Caudate nucleus (tissue), 63 donors: ENCODE measurements at places on chromosomes 6 and 20.

- no peak for DNase-seq
Observed at GRCh38 chr6:75374961-75375400, 90.4 kb upstream of the TMEM30A start.

- DNase-seq, result no peak
Observed at GRCh38 chr20:20160520-20160919, 108.2 kb downstream of the CFAP61 start.

- DNase-seq, result no peak
Observed at GRCh38 chr20:42496595-42496994, 693.1 kb downstream of the PTPRT start.

GRCh38 chr6:160222491-160222890 is 36.1 kb downstream of the SLC22A2 start:
- no peak for DNase-seq

DNA sequence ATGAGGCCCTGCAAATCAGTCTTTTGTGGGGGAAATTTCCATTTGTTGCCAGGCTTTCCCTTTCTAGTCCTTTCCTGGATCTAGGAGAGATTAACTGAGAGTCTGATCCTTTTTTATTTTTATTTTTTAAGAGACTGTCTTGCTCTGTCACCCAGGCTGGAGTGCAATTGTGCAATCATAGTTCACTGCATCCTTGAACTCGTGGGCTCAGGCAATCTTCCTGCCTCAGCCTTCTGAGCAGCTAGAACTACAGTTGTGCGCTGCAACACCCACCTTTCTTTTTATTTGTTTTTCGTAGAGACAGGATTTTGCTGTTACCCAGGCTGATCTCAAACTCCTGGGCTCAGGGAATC is 22.9 kb downstream of the OR2B2 start:
- no peak for DNase-seq

- DNase-seq, result no peak
Observed at GRCh38 chr20:16821211-16822089, 73.3 kb downstream of the OTOR start.

GRCh38 chr20:19864130-19864529 is 106.1 kb downstream of the RIN2 start:
- no peak for DNase-seq

GRCh38 chr6:82712826-82713225 is 349.2 kb downstream of the TPBG start:
- DNase-seq, result no peak

DNA sequence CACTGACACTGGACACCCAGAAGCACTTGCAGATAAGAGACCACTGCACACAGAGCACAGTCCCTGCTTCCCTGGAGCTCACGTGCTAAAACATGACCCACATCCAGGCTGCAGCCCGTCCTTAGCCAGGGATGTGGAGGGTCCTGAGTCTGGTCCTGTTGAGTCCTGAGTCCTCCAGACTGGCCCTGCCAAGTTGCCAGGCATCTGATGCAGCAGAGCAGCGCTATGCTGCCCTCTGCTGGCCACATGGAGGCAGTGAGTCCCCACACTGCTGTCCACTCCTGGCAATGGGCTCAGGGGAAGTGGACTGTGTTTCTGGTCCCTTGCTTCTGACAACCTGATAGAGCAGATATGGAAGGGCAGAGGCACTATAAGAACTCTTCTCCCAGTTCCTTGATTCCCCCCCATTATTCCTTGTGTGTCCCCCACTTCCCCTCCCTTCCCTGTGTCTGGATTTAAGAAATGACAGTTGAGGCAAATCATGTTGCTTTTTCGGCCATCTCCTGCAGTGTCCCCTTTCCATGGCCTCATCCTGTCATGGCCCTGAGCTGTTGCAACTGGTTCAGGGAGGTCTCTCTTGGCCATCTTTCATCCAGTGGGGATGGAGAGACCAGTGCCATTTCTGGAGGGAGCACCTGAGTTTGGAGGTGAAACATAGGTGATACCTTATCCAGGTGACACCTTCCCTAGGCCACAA is 86.0 kb downstream of the DHX35 start:
- DNase-seq, result peak; percentile 53

GRCh38 chr6:132357120-132357519 is 44.2 kb downstream of the MOXD1 start:
- no peak for DNase-seq

GRCh38 chr20:49539481-49540231 is 28.3 kb downstream of the PTGIS start:
- DNase-seq, result no peak

GRCh38 chr6:75460681-75461080 is 32.9 kb downstream of the FILIP1 start:
- DNase-seq, result no peak

DNA sequence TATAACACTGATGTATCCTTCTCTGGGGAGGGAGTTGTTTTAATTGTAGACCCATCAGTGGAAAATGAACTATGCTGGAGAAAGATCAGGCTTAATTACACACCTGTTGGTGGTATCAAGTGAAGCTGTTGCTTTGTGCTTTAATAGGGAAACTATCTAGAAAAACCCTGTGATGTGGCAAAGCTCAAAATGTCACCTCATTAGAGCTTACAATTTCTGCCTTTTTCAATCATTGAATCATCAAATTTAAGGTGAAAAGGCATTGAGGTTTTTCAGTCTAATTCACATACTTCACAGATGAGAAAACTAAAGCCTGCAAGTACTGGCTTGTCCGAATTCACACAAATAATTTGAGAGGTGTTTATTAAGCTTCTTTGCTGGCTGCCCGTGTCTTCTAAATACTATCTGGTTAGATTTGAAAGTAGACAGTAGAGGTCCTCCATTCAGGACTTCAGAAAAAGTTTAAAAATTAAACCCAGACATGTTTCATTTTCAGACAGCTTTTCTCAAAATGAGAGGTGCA is 143.3 kb upstream of the MAP3K7 start:
- DNase-seq, result no peak

- DNase-seq, result no peak
Observed at GRCh38 chr6:4020822-4021132, 58.2 kb downstream of the FAM217A start.

GRCh38 chr6:37081042-37081607 is 75.7 kb downstream of the FGD2 start:
- no peak for DNase-seq

- DNase-seq, result no peak
Observed at GRCh38 chr6:86017236-86017635, 374.6 kb upstream of the SYNCRIP start.

DNA sequence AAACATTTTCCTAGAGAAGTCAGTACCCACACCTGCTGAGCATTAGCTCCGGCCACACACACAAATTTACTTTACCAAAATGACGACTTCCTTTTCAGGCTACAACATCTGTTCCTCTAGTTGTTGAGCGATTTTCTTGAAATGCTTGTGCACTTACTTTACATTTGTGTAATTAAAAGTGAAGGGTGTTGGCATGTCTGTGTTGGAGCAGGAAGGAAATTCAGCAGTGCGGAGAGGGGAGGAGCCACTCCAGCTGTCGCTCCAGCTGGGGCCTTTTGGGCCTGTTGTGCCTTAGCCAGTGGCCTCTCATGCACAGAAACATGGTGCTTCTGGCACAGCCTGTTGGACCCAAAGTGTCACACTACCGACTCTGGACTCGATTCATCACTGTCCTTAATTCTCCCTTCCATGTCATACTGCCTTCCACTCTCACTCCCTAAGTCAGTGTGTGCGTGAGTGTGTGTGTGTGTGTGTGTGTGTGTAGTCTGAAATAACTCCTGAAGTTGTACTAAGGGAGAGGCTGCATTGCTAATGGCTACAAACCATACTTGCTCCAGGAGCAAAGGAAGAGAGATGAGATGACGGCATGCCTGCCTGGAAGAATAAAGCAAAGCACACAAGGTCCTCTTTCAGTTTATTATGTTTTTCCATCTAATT is 191.8 kb upstream of the ARG1 start:
- no peak for DNase-seq

GRCh38 chr20:25297141-25297905 is 49.4 kb downstream of the PYGB start:
- DNase-seq, result no peak

GRCh38 chr20:64130876-64131275 is 23.5 kb upstream of the NPBWR2 start:
- DNase-seq, result no peak

DNA sequence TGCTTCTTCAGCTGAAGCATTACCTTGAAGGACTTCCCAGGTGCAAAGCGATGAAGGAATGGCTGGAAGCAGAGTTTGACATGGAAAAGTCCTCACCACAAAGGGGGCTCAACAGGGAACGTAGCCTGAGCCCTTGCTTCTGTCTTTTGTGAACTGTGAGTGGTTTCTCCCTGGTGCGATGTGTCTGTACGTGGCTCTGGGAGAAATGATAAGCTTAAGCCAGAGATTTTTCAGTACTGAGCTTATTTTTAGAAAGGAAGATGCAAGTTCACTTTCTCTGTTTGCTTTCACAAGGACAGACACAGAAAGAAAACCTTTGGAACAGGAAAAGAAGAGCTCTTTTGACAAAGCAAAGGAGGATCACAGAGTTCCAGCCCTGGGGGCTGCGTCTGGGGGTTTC is 79.4 kb downstream of the DACT2 start:
- no peak for DNase-seq

DNA sequence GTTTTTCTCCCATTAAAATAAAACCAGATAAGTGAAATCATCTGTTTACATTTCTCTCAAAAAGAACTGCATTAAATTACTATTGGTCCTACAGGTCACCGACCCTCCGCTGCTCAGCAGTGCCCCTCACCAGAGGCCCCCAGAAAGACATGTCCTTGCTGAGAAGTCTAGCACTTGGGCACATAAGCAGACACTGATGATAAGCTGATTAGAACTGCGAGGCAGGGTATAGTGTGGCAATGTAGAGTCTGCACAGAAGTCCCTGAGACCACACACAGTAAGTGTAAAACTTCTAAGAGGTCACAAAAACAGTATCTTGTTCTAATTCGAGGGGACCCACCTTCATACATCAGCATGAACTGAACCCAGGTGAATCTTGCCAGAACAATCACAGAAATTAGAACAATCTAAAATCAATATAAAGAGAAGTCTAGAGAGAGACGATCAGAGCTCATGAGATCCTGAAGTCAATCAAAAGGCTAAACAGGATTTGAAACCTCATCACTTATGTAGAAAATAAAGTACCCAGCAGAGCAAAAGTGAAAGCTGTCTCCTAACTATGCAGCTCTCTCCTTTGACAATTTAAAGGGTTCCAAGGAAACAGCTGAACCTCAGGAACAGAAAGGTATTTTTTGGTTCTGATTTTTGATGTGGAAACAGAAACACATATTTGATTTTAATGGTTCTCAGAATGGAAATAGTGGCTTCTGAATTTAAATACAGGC is 182.9 kb downstream of the PTPRT start:
- no peak for DNase-seq

DNA sequence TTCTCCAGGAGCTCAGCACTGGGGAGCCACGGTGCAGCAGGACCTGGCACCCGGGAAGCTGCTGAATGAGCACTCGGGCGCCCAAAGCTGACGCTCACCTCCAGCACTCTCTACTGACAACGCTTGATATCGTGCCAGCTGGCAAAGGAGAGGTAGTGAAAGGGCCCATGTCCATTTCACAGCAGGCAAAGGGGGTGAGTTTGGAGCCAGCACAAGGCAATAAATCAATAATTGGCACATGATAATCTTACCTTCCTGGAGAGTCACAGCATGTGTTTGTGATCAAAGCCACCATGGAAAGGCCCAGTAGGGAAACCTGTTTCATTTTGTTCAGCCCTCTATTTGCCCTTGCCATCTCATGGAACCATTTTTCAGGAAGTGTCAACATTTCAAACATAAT is 23.3 kb upstream of the SMIM26 start:
- no peak for DNase-seq

GRCh38 chr6:84222426-84222825 is 5.0 kb downstream of the CEP162 start:
- no peak for DNase-seq
